ENCODE measurements at places on chromosomes 2 and 18. TPM values are rescaled to one million over a fixed set of nuclear protein-coding genes. Genes with fewer than 3 reads are reported as not detected.

DNA sequence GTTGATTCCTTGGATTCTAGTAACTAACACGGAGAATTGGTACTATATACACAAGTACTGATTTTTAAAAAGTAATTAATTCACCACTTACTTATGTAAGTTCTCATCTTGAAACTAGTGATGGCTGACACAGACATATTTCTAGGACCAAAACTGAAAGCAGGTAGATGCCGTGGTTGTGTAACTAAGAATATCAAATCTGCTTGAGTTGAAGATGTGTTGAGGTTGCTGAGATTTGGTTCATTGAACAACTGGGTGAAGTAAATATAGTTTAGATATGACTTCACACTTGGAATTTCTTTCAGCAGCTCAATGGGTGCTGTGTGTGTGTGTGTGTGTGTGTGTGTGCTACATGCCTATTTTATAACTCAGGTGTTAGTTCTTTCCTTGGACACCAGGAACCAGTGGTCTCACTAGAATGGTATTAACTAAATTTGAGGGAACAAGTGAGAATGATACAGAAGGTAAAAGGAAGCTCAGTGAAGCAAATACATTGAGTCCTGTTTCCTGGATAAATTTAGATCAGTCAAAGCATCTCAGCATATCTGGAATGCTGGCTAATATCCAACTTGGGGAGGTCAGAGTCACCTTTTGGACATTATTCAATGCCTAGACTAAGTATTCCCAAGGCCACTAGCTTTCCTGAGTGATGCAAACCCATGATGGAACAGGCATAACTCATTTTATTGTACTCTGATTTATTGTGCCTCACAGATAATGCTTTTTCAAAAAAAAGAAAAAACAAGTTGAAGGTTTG, 110.7 kb upstream of the ZEB2 start:
- DNase-seq = no peak

GRCh38 chr2:172234716-172235691, 132.3 kb upstream of the DLX2 start:
- DNase-seq = no peak

GRCh38 chr18:54129448-54130067, 94.9 kb downstream of the MBD2 start:
- DNase-seq = no peak

- no peak for DNase-seq
Observed at GRCh38 chr2:159773426-159773825, 24.6 kb downstream of the CD302 start.

- no peak for DNase-seq
Observed at GRCh38 chr18:28174181-28174905, 2.6 kb downstream of the CDH2 start.

DNA sequence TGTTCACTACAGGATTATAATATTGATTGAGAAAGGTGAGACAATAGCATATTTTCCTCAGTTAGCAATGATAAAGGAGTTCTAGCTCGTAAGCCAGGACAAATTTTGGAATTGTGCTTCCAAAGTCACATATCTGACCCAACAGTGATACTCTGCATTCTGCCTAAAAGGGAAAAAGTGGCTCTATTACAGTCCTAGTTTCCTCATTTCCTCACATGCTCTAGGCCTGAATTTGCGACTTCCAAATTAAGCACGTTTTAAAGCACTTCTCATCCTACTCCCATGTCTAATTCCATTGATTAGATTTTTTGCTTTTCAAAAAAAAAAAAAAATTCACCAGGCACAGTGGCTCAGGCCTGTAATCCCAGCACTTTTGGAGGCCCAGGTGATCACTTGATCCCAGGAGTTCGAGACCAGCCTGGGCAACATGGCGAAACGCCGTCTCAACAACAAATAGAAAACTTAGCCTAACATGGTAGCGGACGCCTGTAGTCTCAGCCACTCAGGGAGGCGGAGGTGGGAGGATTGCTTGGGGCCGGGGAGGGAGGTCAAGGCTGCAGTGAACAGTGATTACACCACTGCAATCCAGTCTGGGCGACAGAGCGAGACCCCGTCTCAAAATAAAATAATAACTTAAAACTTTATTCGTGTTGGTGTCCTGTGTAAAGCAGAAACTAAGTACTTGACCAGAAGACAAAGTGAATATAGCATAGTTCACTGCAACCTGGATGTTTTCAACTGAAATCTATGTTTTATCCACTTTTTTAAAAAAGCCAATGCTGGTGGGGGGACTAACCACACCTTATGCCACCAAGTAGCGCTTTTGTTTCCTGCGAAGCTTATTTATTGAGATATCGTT, 1.5 kb downstream of the ESCO1 start:
- DNase-seq = no peak

GRCh38 chr2:151979694-151980093, 119.2 kb downstream of the CACNB4 start:
- DNase-seq = no peak

DNA sequence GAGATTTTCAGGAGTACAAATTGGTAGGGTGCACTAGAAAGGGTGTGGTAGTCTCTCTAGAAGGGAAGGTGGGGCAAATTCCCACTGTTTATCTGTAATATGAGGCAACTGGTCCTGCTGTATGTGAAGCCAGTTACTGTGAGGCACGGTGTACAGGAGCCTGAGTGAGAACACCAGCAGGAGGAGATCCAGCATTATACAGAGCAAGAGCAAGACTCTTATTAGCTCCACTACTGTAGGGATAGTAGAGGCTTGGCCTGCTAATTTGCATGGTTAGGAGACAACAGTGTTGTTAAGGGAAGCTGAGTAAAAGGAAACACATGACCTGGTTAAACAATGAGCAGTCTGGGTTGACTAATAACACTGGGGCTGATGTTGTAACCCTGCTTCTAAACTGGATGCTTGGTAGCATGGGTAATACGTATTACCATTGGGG, 76.3 kb upstream of the WDSUB1 start:
- no peak for DNase-seq

DNA sequence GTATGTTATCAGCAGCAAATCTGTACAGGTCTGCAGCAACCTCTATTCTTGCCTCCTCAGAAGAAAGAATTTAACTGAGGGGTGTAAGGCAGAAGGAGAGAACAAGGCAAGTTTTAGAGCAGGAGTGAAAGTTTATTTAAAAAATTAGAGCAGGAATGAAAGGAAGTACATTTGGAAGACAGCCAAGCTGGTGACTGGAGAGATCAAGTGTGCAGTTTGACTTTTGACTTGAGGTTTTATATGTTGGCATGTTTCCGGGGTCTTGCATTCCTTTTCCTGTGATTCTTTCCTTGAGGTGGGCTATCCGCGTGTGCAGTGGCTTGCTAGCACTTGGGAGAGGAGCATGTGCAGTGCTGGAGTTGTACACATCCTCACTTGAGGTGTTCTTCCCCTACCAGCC, 16.5 kb upstream of the CERS6 start:
- no peak for DNase-seq

DNA sequence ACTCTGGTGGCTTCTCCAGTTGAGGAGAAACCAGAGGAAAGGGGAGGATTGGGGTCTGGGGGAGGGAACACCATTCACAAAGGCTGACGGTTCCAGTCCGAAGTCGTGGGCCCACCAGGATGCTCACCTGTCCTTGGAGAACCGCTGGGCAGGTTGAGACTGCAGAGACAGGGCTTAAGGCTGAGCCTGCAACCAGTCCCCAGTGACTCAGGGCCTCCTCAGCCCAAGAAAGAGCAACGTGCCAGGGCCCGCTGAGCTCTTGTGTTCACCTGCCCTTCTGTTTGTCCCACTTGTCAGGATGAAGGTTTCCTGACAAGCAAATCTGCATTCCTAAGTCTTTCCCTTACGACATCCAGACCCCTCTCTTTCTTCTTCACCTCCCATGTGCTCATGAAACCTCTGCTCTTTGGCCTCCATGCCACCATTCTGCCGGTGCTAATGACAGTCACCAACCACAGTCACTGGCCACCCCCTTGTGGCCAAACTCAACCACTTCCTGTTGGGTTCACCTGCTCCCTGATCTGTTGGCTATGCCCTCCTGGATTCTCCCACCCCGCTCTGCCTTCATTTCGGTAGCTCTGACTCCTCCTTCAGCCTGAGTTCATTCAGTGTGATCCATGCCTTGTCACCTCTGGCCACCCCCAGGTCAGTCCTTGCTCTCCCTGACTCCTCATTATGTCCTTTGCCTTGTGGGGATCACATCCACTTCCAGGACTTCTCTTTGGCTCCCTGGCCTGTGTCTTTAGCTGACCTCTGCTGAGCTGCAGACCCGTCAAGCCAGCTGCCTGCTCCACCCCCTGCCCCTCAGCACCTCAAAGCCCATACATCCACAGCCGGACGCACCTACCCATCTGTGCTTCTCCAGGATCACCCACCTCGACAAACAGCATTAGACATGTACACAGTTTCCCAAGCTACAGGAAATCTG, 17.6 kb downstream of the EMX1 start:
- no peak for DNase-seq

The DNAJC5G gene
- not detected for total RNA-seq

The SOWAHC gene
- 30.9 TPM for total RNA-seq

The PPP1R1C gene
- 18.1 TPM for total RNA-seq

The CNOT9 gene
- total RNA-seq = 30.4 TPM

Data from sciatic nerve (tissue), 2 donors.